ENCODE measurements at places on chromosomes 3 and 15. TPM values are rescaled to one million over a fixed set of nuclear protein-coding genes. Genes with fewer than 3 reads are reported as not detected.

GRCh38 chr3:131551761-131552160 lies 49.0 kb upstream of the MRPL3 start:
- DNase-seq = no peak

DNA sequence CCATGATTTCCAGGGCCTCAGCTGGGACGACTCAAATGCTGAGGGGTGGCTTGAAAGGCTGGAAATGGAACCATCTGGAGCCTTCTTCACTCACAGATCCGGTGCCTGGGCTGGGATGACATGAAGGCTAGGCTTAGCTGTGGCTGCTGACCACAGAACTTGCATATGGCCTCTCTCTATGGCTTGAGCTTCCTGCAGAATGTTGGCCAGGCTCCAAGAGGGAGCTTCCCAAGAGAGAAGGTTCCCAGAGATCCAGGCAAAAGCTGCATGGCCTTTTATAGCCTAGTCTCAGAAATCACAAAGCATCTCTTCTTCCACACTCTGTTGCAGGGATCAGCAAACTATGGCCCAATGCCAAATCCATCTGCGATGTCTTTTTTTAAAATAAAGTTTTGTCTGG lies 44.8 kb downstream of the GATM start:
- DNase-seq = no peak

GRCh38 chr3:197466586-197467399 lies 89.0 kb downstream of the BDH1 start:
- no peak for DNase-seq

GRCh38 chr15:66229790-66230465 lies 23.6 kb downstream of the MEGF11 start:
- DNase-seq = no peak

DNA sequence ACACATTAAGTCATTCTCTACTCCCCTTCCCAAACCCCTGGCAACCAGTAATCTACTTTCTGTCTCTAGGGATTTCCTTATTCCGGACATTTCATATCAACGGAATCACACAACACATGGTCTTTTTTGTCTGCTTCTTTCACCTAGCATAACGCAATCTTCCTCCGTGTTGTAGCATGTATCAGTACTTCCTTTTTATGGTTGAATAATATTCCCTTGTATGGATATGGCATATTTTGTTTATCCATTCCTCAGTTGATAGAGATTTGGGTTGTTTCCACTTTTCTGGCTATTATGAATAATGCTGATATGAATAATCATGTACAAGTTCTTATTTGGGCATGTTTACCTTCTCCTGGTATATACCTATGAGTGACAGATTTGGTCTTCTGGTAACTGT lies 63.1 kb downstream of the TRANK1 start:
- DNase-seq = no peak

DNA sequence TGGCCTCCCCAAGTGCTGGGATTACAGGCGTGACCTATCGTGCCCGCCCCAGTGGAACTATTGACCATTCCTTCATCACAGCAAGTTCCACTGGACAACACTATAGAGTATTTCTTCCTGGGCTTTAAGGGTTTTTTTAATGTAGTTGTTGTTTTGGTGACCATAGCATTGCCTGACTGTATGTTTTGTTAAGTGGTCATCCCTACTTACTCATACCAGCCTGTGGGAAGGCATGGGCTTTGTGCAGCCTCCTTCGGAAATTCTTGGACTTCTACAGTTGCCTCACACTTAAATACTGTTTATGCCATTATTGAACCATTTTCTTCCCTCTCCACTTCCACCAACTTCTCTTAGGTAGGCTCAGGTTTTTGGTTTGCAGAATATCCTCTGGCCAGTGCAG lies 19.9 kb upstream of the ALPK3 start:
- no peak for DNase-seq

DNA sequence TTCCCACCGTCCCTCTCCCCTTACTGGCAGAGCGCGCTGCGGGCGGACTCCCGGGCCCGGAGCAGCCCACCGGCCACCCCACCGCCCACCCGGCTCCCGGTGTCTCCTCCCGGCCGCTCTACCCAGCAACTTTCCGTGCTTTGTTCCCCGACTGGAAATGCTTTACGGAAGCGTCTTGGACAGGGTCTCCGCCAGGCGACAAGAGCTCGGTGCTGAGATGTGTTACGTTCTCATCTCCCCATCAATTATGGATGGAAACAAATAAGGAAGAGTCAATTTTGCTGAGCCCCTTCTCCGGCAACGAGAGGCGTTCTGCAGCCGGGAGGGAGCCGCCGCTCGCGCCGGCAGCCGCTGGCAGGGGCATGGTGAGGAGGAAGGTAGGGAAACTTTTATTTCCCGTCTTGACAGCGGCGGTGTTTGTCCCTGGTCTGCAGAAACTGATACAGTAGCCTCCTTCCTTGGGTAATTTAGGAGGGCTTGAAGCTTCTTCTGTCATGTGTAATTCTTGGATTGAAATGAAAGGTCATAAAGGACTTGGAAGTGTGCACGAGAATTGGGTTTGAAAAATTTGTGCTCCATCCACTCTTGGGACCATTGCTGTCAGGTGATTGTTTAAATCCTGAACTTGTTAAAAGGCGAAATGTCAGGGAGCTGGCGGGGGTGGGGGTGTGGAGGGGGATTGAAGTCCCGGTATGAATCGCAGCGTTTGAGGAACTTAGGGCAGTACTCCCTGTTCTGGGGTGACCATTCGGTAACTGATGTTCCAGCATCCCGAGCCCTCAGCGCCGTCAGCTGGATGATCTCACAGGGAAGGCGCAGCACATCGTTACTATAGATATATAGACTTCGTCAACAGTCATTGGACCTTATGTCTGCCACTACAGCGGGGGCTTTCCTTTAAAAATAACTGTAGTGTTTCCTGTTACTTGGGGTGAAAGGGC lies 1.5 kb downstream of the SEMA6D start:
- DNase-seq = no peak

GRCh38 chr15:101620671-101621070 lies 31.5 kb downstream of the TM2D3 start:
- DNase-seq = no peak

GRCh38 chr3:166560253-166560652 lies 723.0 kb upstream of the BCHE start:
- DNase-seq = no peak

DNA sequence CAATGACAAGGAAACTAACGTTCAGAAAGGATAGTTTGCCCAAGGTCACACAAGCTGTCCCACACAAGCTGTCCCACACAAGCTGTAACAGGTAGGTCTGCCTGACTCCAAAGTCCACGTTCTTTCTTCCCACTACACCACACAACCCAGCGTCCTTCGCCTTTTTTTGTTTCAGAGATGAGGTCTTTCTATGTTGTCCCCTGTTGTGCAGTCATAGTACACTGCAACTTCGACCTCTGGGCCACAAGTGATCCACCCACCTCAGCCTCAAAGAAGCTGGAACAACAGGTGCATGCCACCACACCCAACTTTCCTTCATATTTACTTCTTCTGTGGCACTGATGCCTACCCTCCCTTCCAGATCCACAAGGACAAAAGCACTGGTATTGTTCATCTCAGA lies 21.4 kb downstream of the MB21D2 start:
- DNase-seq = no peak

GRCh38 chr3:83189634-83190033 lies 1428.2 kb upstream of the GBE1 start:
- no peak for DNase-seq

Gene CCR9
- total RNA-seq = 0.17 TPM

Gene CCPG1
- total RNA-seq = 17.6 TPM

Gene HYAL3
- total RNA-seq = 7.8 TPM
